T-helper 1 cell treated with Interleukin-12 subunit alpha and Interleukin-12 subunit beta and Interleukin-4 antibody, amounts not matched to agents 30 ng/mL and 1 ng/mL, for 36 hours (primary cell): ENCODE measurements at places on chromosomes 4 and X. TPM values are rescaled to one million over a fixed set of nuclear protein-coding genes. Genes with fewer than 3 reads are reported as not detected.

CENPVL1 gene
- not detected in 2 replicates for total RNA-seq

UGT2A2 gene
- not detected in 2 replicates for total RNA-seq

GPR143 gene
- total RNA-seq: not detected in 2 replicates

DCX gene
- not detected in 2 replicates for total RNA-seq

IQCM gene
- total RNA-seq: not detected in 2 replicates

DAPP1 gene
- total RNA-seq: 51.4 and 52.6 TPM in 2 replicates

FAM241A gene
- 2.0 and 2.2 TPM in 2 replicates for total RNA-seq

ANOS1 gene
- not detected in 2 replicates for total RNA-seq

F11 gene
- total RNA-seq: 0.10 TPM in 1 of 2 replicates, not detected in the other

KLHL8 gene
- 9.4 and 11.1 TPM in 2 replicates for total RNA-seq

MAGEC3 gene
- total RNA-seq: not detected in 2 replicates

PPP1R2C gene
- not detected in 2 replicates for total RNA-seq

PDGFRA gene
- total RNA-seq: 1.8 and 2.0 TPM in 2 replicates

TKTL2 gene
- total RNA-seq: not detected in 2 replicates

GPR119 gene
- not detected in 2 replicates for total RNA-seq

CXorf65 gene
- 25.9 and 39.8 TPM in 2 replicates for total RNA-seq
